LNCaP clone FGC (cell line): ENCODE measurements at places on chromosomes 12 and 14.
A peak's percentile ranks its signal among the peaks of the same experiment; 100 is the strongest.

DNA sequence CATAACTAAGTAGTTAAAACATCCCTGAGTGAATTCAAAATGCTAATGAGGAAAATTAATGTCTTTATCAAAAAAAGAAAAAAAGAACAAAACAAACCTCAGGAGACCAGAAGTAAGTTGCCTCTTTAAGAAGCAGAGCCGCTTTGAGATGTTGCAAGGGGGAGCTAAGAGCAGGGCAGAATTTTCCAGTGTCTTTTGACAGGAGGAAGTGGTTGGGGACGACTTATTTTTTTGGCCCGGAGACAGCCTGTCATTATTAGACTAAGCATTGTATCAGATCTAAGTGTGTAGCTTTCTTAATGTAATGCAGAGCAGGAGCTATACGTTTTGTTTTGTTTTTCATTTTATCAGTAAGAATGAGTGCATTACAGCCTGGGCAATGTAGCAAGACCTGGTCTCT lies 206.6 kb downstream of the CACNA1C start:
- no peak for DNase-seq

GRCh38 chr14:71720978-71721624 lies 211.1 kb upstream of the RGS6 start:
- peak; percentile 45 for DNase-seq

DNA sequence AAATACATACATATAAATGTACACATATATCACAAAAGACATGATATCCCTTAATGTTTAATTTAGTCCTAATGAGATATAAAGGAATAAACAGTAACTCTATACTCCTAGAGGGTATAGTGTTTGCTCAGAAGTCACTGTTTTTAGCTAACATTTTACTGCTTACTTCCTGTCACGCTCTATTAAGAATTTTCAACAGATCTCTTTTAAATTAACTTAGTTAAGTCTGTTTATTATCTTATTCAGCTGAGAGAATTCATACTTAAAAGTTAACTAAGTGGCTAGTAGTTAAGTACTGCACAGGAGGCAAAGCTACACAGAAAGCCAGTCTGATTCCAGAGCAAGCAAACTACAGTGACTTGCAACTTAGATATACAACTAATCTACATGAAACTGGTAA lies 39.9 kb downstream of the GXYLT1 start:
- no peak for DNase-seq

DNA sequence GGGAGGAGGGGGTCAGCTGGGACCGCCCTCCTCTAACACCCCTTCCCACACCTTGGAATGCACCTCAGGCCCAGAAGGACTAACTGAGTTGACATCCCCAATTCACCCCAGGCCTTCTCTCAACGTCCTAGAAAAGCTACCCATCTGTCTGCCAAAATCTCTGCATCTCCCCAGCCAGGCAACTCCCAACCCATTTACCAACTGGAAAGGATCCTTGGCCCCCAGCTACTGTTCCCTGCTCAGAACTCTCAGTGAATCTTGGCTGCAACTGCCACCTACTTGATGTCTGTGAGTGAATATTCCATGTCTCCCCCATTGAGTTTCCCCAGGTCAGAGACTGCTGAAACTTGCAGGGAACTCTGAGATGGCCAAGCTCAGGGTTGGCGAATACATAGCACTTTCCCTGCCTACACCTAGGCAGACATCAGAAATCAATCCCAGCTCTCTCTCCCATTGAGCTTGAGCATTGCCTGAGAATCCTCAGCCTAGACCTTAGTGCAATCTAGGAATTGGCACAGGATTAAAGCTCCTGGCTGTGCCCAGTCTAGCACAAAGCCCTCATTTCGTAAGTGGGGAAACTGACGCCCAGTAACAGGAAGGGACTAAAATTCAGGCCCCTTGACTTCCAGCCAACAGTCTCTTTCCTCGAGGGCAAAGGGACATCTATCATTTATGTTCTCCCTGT lies 71.9 kb upstream of the NCOR2 start:
- no peak for DNase-seq

- no peak for DNase-seq
Measured at GRCh38 chr14:59303216-59303615, 114.7 kb downstream of the DAAM1 start.

DNA sequence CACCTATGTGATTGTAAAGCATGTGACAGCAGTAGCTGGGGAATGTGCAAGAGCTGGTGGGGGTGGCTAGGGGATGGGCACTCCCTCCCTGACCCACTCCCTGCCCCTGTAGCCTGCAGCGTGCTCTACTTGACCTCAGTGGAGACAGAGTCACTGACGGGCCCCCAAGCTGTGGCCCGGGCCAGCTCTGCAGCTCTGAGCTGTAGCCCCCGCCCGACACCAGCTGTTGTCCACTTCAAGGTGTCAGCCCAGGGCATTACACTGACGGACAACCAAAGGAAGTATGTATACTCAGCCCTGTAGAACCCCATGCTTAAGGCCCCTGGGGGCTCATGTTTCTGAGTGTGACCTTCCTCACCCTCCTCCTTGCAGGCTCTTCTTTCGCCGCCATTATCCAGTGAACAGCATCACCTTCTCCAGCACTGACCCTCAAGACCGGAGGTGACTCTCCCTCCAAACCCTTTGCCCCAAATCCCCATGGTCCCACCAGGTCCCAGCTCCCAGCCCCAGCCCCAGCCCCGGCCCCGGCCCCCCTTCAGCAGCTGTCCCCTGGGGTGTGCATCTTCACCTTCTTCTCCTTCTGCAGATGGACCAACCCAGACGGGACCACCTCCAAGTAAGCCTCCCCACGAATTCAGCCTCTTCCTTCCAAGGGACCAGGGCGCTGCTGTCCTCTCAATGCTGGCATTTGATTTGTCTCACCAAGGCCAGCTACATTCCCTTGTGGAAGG lies 13.3 kb downstream of the TNS2 start:
- DNase-seq = no peak

GRCh38 chr12:72057330-72057914 lies 118.8 kb downstream of the TPH2 start:
- no peak for DNase-seq

GRCh38 chr14:37262649-37263048 lies 64.9 kb downstream of the MIPOL1 start:
- no peak for DNase-seq

DNA sequence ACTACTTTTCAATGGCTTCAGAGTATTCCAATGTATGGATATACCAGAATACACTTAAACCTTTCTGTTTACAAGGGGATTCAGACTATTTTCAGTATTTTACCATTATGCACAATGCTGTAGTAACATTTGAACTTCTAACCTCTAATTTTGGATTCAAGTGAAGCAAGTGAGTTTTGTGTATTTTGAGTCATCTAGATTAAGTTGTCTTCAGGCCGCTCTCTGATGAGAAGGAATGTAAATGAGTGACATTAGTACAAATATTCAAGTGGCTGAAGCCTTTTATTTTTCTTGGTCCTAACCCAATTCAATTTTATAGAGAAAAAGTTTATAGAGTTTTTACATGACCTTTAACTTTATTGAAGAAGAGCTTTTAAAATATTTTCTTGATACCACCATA lies 125.6 kb downstream of the PDE3A start:
- no peak for DNase-seq

- no peak for DNase-seq
Measured at GRCh38 chr14:52948039-52948438, 2.8 kb downstream of the FERMT2 start.

DNA sequence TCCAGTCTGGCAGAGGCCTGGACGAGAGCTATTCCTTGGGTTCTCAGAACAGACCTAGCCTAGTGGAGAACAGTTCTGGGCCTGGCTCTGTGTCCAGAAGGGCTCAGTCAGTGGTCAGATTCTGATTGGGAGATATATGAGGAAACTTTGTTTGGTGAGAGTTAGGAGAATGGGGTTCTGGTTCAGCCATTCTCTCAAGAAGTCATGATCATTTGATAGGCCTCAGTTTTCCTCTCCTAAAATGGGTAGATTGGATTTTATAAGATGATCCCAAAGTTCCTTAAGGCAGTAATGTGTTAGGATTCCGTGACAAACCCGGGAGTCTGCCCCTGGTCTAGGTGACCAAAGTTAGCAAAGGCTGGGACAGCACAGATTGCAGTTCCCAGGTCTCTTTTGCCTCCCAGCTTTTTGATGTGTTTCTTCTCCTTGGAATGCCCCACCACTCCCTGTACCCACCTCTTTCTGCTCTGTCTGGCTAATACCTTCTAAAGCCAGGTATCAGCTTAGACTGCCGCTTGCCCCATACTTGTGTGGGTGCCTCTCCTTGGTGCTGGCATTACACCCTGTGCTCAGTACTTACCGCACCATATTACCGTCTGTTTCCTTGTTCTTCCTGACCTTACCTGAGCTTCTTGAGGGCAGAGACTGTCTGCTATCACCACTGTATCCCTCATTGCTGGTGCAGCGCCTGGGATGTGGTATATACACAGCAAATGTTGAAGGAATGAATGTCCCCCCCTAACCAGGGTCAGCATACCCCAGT lies 25.5 kb downstream of the SUSD6 start:
- DNase-seq = no peak

DNA sequence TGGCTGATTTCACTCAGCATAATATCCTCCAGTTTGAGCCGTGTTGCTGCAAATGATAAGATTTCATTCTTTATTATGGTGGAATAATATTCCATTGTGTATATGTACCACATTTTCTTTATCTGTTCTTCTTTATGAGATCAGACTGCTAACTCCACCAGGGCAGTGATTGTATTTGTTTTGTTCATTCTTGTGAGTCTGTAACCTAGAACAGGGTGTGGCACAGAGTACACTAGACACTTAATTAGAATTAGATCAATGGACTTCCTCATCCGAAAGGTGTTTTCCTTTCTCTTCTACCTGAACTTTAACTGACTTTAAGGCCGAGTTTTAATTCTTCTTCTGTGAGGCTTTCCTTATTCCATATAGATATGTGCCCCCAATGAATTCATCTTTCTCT lies 551.0 kb downstream of the SNAPC1 start:
- DNase-seq = no peak

DNA sequence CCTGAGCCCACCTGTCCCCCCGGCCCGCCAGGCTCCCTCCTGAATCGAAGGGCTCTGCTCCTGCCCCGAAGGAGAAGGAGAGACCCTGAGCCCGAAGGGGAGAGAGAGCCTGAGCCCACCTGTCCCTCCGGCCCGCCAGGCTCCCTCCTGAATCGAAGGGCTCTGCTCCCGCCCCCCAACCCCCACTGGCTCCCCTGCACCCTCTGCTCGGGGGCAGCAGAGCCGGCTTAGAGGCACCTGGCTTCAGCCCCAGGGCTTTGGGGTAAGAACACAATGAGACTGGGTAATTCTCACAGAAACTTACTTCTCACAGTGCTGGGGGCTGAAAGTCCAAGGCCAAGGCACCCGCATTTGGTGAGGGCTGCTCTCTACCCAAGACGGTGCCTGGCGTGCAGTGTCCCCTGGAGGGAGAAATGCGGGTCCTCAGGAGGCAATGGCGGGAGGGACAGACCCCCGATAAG lies 53.1 kb upstream of the FBRSL1 start:
- DNase-seq = no peak

GRCh38 chr12:109951751-109952150 lies 44.4 kb downstream of the GIT2 start:
- no peak for DNase-seq

DNA sequence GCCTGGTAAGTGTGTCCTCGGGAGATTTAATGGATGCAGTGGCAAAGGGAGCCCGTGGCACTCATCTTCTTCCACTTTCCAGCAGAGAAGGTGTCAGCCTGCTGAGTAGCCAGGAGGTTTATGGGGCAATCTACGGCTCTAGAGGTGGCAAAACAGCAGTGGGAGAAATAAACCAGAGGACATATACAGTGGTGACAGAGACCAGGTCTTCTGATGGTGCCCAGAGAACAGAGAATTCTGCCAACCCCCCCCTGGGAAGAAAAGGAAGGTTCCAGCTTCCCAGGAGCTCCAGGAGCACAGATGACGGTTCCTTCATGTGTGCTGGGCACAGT lies 43.0 kb downstream of the SMIM41 start:
- DNase-seq = no peak
